ENCODE measurements at places on chromosomes 5 and 9. TPM values are rescaled to one million over a fixed set of nuclear protein-coding genes. Genes with fewer than 3 reads are reported as not detected.

The ACOT12 gene
- not detected for total RNA-seq

The GRM6 gene
- not detected for total RNA-seq

The PDCD1LG2 gene
- total RNA-seq, result 2.1 TPM

The FOXD1 gene
- total RNA-seq, result 0.10 TPM

The CDO1 gene
- total RNA-seq, result not detected

The ORM2 gene
- total RNA-seq, result not detected

The SPATA9 gene
- total RNA-seq, result not detected

The JADE2 gene
- 225 TPM for total RNA-seq

The NMUR2 gene
- total RNA-seq, result not detected

The HAVCR2 gene
- total RNA-seq, result 0.64 TPM

The SHC3 gene
- total RNA-seq, result not detected

DNA sequence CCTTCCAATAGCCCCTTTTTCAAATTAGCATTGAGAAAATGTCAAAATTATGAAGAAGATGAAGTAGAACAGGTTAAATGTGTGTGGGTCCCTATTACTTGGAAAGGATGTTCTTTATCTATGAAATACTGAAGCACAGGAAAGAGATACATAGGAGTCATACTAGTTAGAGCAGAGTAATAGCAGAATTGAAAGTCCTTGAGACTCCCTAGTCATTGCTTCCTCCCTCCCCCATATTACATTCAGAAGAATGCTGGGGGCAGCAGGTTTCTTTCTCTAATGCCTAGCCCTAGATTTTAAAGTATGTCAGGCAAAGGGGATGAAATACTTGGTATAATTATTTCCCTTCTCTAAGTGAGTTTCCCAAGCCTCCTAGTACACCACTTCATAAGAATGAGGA, 4.4 kb downstream of the ZCCHC9 start:
- peaks cover 17% of the 10 kb centered on the region for H3K4me1 ChIP-seq
- H3K27me3 ChIP-seq, result no peaks in the 10 kb centered on the region
- no peak overlapping the region for H3K27ac ChIP-seq
- no peak for DNase-seq
- H3K4me3 ChIP-seq, result no peak overlapping the region

- no peak for DNase-seq
- H3K4me3 ChIP-seq, result no peak overlapping the region
- no peaks in the 10 kb centered on the region for H3K27me3 ChIP-seq
- H3K36me3 ChIP-seq, result no peaks in the 10 kb centered on the region
- H3K4me1 ChIP-seq, result no peaks in the 10 kb centered on the region
Measured at GRCh38 chr5:54390015-54390414, 65.5 kb upstream of the HSPB3 start.

GRCh38 chr9:114351932-114352331, 22.3 kb downstream of the ORM2 start:
- no peaks in the 10 kb centered on the region for H3K27me3 ChIP-seq
- no peak overlapping the region for H3K4me3 ChIP-seq
- peaks cover 90% of the 10 kb centered on the region for H3K36me3 ChIP-seq
- no peak for DNase-seq
- peak overlapping the region; percentile 50 for H3K27ac ChIP-seq

- DNase-seq, result no peak
- no peak within 1 kb of the TSS for H3K4me3 ChIP-seq
- H3K36me3 ChIP-seq, result no peaks in the 10 kb centered on the region
- H3K4me1 ChIP-seq, result peaks cover 4% of the 10 kb centered on the region
- no peak within 1 kb of the TSS for H3K27ac ChIP-seq
- peaks cover 41% of the 10 kb centered on the region for H3K27me3 ChIP-seq
Measured at GRCh38 chr5:55159763-55160492, at the start of gene GPX8. Gene GPX8, plus strand, starts transcription at chr5:55160171. Its CDS starts 22 bp downstream, at chr5:55160193.

GRCh38 chr5:1552521-1553255, 28.9 kb upstream of the LPCAT1 start:
- H3K36me3 ChIP-seq, result no peaks in the 10 kb centered on the region
- DNase-seq, result no peak
- H3K27ac ChIP-seq, result no peak overlapping the region
- peaks cover 10% of the 10 kb centered on the region for H3K27me3 ChIP-seq

- H3K27ac ChIP-seq, result no peak overlapping the region
- H3K4me1 ChIP-seq, result no peaks in the 10 kb centered on the region
- H3K4me3 ChIP-seq, result no peak overlapping the region
- H3K36me3 ChIP-seq, result no peaks in the 10 kb centered on the region
Measured at GRCh38 chr5:94976853-94977252, 308.0 kb downstream of the MCTP1 start.

DNA sequence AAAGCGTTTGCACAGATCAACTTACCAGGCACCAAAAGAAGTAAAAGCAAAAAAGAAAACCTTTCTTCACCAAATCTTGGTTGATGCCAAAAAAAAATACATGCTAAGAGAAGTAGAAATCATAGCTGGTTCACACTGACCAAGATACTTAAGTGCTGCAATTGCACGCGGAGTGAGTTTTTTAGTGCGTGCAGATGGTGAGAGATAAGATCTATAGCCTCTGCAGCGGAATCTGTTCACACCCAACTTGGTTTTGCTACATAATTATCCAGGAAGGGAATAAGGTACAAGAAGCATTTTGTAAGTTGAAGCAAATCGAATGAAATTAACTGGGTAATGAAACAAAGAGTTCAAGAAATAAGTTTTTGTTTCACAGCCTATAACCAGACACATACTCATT, 36.4 kb upstream of the CCDC152 start:
- no peak overlapping the region for H3K27ac ChIP-seq
- no peak overlapping the region for H3K4me3 ChIP-seq
- no peaks in the 10 kb centered on the region for H3K36me3 ChIP-seq
- peaks cover 6% of the 10 kb centered on the region for H3K4me1 ChIP-seq
- no peak for DNase-seq
- H3K27me3 ChIP-seq, result peaks cover 6% of the 10 kb centered on the region

DNA sequence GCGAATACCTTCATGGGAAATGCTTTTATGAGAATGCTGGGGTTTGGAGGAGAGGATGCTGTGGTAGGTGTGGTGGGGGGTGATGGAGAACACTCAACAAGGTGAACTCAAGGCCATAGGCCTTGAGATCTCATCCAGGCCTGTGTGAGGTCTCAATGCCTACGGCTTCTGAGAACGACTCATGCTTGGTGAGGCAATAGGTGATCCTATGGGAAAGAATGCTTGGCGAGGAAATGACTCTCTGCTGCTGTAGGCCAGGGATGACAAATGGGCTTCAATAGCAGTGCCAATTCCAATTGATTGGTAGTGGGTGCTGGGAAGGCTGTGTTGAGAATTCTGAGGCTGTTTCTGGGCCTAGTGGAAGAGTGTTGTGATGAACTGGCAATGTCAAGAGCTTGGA, 280.2 kb upstream of the CLINT1 start:
- H3K36me3 ChIP-seq, result no peaks in the 10 kb centered on the region
- H3K27me3 ChIP-seq, result peaks cover 2% of the 10 kb centered on the region
- no peak overlapping the region for H3K4me3 ChIP-seq
- no peak for DNase-seq

GRCh38 chr5:32020271-32020670, 153.8 kb downstream of the GOLPH3 start:
- no peaks in the 10 kb centered on the region for H3K36me3 ChIP-seq
- no peaks in the 10 kb centered on the region for H3K27me3 ChIP-seq
- H3K4me3 ChIP-seq, result no peak overlapping the region
- DNase-seq, result no peak
- H3K27ac ChIP-seq, result no peak overlapping the region

GRCh38 chr9:125227761-125228160, 13.4 kb downstream of the HSPA5 start:
- no peaks in the 10 kb centered on the region for H3K27me3 ChIP-seq
- no peak overlapping the region for H3K27ac ChIP-seq
- H3K36me3 ChIP-seq, result peaks cover 36% of the 10 kb centered on the region
- DNase-seq, result no peak

- no peak overlapping the region for H3K27ac ChIP-seq
- peaks cover 15% of the 10 kb centered on the region for H3K36me3 ChIP-seq
- DNase-seq, result no peak
- H3K27me3 ChIP-seq, result no peaks in the 10 kb centered on the region
Measured at GRCh38 chr9:136678624-136679023, 8.6 kb downstream of the AGPAT2 start.

DNA sequence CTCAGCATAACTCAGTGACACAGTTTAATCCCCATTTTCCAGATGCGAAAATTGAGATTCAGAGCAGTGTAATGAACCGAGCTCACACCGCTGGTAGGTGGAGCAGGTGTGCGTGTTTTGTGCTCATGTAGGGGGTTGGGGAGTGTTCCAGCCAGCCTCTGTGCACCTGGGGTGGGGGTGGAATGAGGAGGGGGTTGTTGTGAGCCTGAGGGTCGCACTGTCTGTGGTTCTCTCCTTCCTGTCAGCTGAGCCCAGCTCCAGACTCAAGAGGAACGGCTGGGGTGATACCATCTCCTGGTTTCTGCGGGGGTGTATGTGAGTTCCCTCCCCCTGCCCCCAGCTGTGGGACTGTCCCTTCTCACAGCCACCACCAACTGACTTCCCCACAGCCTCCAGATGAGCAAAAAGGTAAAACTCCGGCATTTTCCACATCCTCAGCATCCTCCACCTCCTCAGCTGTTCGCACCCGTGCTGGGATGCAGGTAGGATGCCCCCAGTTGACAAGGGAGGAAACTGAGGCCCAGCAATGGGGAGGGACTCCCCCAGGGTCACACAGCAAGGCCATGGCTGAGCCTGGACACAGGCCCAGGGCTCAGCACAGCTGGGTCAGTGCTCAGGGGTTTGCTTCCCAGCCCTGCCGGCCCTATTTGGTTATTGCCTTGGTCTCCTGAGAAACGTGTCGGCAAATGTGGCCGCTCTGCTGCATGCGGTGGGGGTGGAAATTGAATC, 2.1 kb downstream of the SH2D3C start:
- peak overlapping the region; percentile 98 for H3K27ac ChIP-seq
- peak overlapping the region; percentile 94 for H3K4me3 ChIP-seq
- DNase-seq, result peak; percentile 60

GRCh38 chr9:121895818-121896544, 197.1 kb downstream of the TTLL11 start:
- peaks cover 3% of the 10 kb centered on the region for H3K4me1 ChIP-seq
- H3K4me3 ChIP-seq, result no peak overlapping the region
- no peaks in the 10 kb centered on the region for H3K36me3 ChIP-seq
- DNase-seq, result no peak
- no peaks in the 10 kb centered on the region for H3K27me3 ChIP-seq

GRCh38 chr5:54738118-54738972, 220.8 kb downstream of the SNX18 start:
- no peaks in the 10 kb centered on the region for H3K36me3 ChIP-seq
- H3K27me3 ChIP-seq, result no peaks in the 10 kb centered on the region
- H3K4me3 ChIP-seq, result no peak overlapping the region
- H3K4me1 ChIP-seq, result peaks cover 16% of the 10 kb centered on the region
- DNase-seq, result no peak
- no peak overlapping the region for H3K27ac ChIP-seq

DNA sequence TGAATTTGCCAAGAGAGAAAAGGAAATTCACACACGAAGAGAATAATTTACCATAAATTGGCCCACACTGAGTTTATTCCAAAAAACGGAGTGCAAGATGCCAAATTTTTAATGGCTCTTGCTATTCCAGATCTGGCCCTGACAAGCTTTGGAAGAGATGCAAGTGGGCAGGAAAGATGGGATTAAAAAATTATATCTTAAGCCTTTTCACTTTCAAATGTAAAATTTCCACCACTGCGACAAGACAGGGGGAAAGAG, 352.4 kb downstream of the GLIS3 start:
- no peak overlapping the region for H3K4me3 ChIP-seq
- DNase-seq, result no peak
- no peaks in the 10 kb centered on the region for H3K4me1 ChIP-seq
- H3K27ac ChIP-seq, result no peak overlapping the region

- DNase-seq, result no peak
- no peaks in the 10 kb centered on the region for H3K36me3 ChIP-seq
- no peak overlapping the region for H3K4me3 ChIP-seq
- no peak overlapping the region for H3K27ac ChIP-seq
Measured at GRCh38 chr9:85876628-85877027, 64.3 kb upstream of the NAA35 start.
